ENCODE measurements at places on chromosomes 1 and 21. TPM values are rescaled to one million over a fixed set of nuclear protein-coding genes. Genes with fewer than 3 reads are reported as not detected.

Gene DCST1
- not detected for polyA plus RNA-seq

Gene SEC16B
- polyA plus RNA-seq, result 3.8 TPM

Gene C4BPB
- polyA plus RNA-seq, result not detected

Gene JMJD4
- polyA plus RNA-seq, result 7.9 TPM

Gene PMF1
- 104 TPM for polyA plus RNA-seq

Gene LCE3E
- polyA plus RNA-seq, result not detected

Gene NR0B2
- polyA plus RNA-seq, result 2.0 TPM

Gene CD244
- 0.08 TPM for polyA plus RNA-seq

Gene AGT
- polyA plus RNA-seq, result 72.5 TPM

Gene KRTAP19-7
- not detected for polyA plus RNA-seq

Gene C1QC
- polyA plus RNA-seq, result 50.0 TPM

Gene MYCBP
- 14.4 TPM for polyA plus RNA-seq

Gene ZNF669
- 2.4 TPM for polyA plus RNA-seq

Gene ZRANB2
- 47.7 TPM for polyA plus RNA-seq

Gene OLFML3
- polyA plus RNA-seq, result 7.8 TPM

Gene SLC6A17
- polyA plus RNA-seq, result not detected

Gene CYYR1
- polyA plus RNA-seq, result 21.9 TPM

Gene PCSK9
- polyA plus RNA-seq, result not detected

Gene PGLYRP4
- not detected for polyA plus RNA-seq

Gene NMNAT2
- 1.5 TPM for polyA plus RNA-seq

Gene SPRR5
- polyA plus RNA-seq, result not detected

Gene PRPF38B
- 22.6 TPM for polyA plus RNA-seq

Gene THEM5
- not detected for polyA plus RNA-seq

Gene PLOD1
- 108 TPM for polyA plus RNA-seq

Data from heart left ventricle (tissue), 16 donors.